Mesendoderm (in vitro differentiated cells): ENCODE measurements at places on chromosomes 3 and 15.

GRCh38 chr15:56959318-56959648 is 40.8 kb downstream of the TCF12 start:
- H3K27me3 ChIP-seq, result no peaks in the 10 kb centered on the region
- H3K4me1 ChIP-seq, result peaks cover 3% of the 10 kb centered on the region
- H3K27ac ChIP-seq, result no peak overlapping the region
- DNase-seq, result no peak
- no peak overlapping the region for H3K4me3 ChIP-seq
- H3K36me3 ChIP-seq, result no peaks in the 10 kb centered on the region

GRCh38 chr3:173217127-173217526 is 76.1 kb upstream of the SPATA16 start:
- H3K27ac ChIP-seq, result no peak overlapping the region
- H3K4me1 ChIP-seq, result no peaks in the 10 kb centered on the region
- no peaks in the 10 kb centered on the region for H3K27me3 ChIP-seq
- peak; percentile 4 for DNase-seq
- H3K36me3 ChIP-seq, result no peaks in the 10 kb centered on the region

- H3K4me1 ChIP-seq, result no peaks in the 10 kb centered on the region
- no peak for DNase-seq
- no peak overlapping the region for H3K27ac ChIP-seq
- no peaks in the 10 kb centered on the region for H3K27me3 ChIP-seq
- H3K4me3 ChIP-seq, result no peak overlapping the region
Observed at GRCh38 chr15:71331173-71331572, 215.9 kb downstream of the THSD4 start.

- H3K36me3 ChIP-seq, result no peaks in the 10 kb centered on the region
- H3K4me3 ChIP-seq, result no peak overlapping the region
- no peak for DNase-seq
- H3K4me1 ChIP-seq, result no peaks in the 10 kb centered on the region
Observed at GRCh38 chr3:110955301-110955880, 116.2 kb upstream of the NECTIN3 start.

DNA sequence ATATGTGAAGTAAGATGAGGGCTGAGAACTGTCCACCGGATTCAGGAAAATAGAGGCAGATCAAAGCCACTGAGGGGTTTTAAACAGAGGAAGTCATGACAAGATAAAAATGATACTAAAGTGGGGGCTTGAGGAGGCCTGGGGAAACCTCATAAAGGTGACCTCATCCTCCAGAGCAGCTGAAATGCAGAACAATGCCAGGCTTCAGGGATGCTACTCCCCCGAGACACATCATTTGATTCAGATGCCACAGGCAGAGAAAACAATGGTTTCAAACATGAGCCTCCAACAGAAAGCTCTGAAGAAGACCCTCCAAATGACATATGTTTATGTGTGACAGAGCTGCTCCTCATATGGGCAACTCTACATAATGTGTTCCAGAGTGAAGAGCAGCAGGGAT is 6.4 kb downstream of the CFAP20DC start:
- no peak overlapping the region for H3K27ac ChIP-seq
- H3K27me3 ChIP-seq, result no peaks in the 10 kb centered on the region
- no peaks in the 10 kb centered on the region for H3K4me1 ChIP-seq
- no peak overlapping the region for H3K4me3 ChIP-seq
- H3K36me3 ChIP-seq, result no peaks in the 10 kb centered on the region
- peak; percentile 52 for DNase-seq

DNA sequence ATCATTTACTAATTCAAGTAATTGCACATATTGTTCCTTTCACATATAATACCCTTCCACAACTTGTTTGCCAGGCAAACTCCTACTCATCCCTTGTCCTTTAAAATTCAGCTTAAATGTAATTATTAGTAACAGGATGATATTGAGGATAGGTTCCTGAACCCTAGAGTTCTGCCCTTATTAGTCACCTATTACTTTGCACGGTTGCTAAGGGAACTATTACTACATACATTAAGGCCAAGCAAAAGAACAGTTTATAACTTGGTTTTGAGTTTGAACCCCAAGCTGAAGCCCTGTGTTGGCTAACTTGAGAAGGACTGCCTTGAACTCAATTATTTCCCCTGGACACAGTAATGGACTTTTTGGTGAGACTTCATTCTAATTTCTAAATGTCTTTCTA is 529.7 kb downstream of the IGSF11 start:
- H3K27ac ChIP-seq, result no peak overlapping the region
- H3K4me3 ChIP-seq, result no peak overlapping the region
- DNase-seq, result no peak
- H3K36me3 ChIP-seq, result no peaks in the 10 kb centered on the region
- no peaks in the 10 kb centered on the region for H3K4me1 ChIP-seq
- no peaks in the 10 kb centered on the region for H3K27me3 ChIP-seq

DNA sequence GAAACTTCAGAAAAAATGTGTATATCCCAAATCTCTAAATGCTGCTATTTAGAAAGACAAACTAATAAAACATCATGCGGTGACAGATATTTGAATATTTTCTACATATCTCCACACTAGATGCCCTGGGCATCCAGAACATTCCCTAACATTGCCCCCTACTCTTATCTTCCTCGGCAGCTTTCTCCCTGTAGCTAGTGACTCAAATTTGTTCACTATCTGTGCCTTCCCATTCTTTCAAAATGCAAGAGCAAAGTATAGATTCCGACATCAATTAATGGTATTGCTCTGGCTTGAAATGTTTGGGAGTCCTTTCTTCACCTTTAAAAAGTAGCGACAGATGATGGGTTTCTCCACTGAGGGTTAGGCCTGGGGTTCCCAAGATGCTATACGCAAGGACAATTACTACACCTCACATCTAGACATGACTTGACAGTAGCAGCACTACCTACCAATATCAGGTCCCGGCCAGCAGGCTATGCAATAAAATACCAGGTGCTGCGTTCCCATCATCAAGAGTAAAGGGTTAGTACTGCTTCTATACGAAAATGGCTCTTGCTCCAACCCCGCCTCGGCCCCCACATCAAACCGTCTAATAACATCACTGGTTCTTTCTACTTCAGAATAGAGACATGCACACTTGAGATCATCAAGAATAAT is 631 bp downstream of the UBR1 start:
- H3K4me1 ChIP-seq, result peaks cover 3% of the 10 kb centered on the region
- no peaks in the 10 kb centered on the region for H3K27me3 ChIP-seq

DNA sequence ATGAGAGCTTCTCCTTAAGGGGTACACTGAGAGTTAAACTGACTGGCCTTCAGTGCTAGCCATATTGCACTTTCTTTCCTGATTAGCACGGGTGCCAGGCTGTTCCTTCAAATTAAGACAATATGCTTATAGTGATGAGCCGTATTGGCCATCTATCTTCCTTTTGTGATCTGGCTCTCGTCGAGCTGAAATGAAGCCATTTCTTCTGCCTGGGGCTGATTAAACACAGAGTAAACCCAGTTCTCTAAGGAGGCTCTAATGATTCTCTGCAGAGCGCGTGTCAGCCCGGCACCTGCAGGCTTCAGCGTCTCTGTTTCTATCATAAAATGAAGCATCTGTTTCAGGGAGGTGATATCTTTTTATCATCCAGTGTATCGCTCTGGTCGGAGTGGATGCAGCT is 107.5 kb upstream of the NR2F2 start:
- no peaks in the 10 kb centered on the region for H3K27me3 ChIP-seq
- H3K27ac ChIP-seq, result no peak overlapping the region
- no peaks in the 10 kb centered on the region for H3K36me3 ChIP-seq

DNA sequence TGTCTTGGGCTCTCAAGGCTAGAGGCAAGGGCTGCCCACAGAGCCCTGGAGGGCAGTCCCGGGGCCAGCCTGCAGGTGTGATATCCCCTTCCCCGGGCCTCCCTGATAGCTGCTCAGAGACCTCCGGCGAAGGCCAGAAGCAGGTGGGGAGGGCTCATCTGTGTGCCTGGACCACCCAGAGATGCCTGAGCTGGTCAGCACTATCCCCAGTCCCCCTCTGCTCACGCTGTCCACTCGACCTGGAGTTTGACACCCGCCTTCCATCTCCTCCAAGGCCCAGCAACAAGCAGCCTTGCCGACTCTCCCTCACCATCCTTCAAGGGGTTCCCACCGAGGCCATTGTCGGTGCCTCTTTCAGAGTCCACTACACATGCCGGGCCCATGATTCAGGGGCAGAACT is 39.4 kb downstream of the DNAH1 start:
- no peak overlapping the region for H3K27ac ChIP-seq
- no peak for DNase-seq
- no peaks in the 10 kb centered on the region for H3K4me1 ChIP-seq

DNA sequence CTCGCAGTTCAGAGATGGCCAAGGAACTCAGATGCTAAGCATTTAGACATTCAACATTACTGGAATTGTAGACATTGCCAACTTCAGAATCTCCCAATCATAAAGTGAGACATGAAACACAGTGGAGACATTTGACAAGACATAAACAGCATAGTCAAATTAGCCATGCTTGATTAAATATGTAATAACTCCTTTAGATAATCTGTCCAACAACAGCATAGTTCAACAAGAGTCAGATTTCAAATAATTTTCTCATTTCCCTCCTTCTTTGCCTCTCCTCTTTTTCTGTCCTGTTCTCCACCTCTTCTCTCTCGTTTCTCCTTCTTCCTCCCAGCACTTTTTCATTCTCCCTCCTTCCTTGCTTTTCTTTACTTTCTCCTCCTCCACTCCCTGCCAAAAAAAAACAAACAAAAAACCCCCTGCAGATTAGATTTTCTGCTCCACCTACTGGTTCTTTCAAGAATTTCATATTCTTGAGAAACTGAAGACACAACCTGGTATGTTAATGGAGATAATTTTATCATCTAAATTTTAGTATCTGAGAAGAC is 20.2 kb downstream of the CPOX start:
- H3K27ac ChIP-seq, result no peak overlapping the region
- no peaks in the 10 kb centered on the region for H3K4me1 ChIP-seq
- H3K4me3 ChIP-seq, result no peak overlapping the region

GRCh38 chr3:71001303-71001830 is 582.2 kb downstream of the FOXP1 start:
- no peaks in the 10 kb centered on the region for H3K36me3 ChIP-seq
- DNase-seq, result no peak
- no peak overlapping the region for H3K27ac ChIP-seq
- no peaks in the 10 kb centered on the region for H3K27me3 ChIP-seq

DNA sequence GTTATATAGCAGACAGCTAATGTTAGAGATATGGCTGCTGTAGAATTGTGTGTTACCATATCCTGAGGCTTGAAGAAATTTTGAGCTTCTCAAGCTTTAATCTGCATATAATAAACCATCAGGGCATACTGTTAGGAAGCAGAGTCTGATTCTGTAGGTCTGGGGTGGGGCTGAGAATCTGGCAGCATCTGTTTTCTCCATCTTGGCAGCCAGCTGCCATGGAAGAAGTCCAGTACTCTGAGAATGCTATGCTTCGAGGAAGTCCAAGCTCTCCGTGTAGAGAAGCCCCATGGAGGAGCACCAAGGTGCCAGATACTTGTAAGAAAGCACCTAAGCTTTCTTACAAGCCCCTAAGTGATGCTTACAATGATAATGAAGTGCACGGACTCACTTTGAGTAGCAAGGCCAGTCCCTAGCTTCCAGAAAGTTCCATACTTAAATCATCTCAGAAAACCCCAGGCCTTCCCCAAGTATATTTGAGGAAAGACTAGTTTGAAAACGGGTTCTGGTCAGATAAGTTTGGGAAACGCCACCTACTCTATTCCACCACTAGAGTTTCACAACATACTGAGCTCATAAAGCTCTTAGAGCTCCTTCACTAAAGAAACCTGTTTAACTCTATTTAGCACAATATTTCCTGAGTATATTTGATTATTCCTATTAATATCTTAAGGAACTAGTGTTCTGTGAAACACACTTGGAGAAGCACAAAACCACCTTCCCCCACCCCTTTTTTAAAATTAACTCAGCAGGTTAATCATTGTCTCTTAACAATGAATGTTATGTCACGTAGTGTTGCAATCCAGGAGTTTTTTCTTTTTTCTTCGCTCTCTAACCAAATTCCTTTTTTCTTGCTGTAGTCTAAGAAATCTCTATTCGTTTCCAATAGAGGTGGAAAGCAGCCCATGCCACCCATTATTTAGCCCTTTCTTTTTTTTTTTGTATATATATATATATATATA is 59.9 kb upstream of the RASGRP1 start:
- no peaks in the 10 kb centered on the region for H3K4me1 ChIP-seq
- H3K36me3 ChIP-seq, result no peaks in the 10 kb centered on the region
- no peak overlapping the region for H3K27ac ChIP-seq
- H3K27me3 ChIP-seq, result no peaks in the 10 kb centered on the region
- H3K4me3 ChIP-seq, result no peak overlapping the region
- no peak for DNase-seq

DNA sequence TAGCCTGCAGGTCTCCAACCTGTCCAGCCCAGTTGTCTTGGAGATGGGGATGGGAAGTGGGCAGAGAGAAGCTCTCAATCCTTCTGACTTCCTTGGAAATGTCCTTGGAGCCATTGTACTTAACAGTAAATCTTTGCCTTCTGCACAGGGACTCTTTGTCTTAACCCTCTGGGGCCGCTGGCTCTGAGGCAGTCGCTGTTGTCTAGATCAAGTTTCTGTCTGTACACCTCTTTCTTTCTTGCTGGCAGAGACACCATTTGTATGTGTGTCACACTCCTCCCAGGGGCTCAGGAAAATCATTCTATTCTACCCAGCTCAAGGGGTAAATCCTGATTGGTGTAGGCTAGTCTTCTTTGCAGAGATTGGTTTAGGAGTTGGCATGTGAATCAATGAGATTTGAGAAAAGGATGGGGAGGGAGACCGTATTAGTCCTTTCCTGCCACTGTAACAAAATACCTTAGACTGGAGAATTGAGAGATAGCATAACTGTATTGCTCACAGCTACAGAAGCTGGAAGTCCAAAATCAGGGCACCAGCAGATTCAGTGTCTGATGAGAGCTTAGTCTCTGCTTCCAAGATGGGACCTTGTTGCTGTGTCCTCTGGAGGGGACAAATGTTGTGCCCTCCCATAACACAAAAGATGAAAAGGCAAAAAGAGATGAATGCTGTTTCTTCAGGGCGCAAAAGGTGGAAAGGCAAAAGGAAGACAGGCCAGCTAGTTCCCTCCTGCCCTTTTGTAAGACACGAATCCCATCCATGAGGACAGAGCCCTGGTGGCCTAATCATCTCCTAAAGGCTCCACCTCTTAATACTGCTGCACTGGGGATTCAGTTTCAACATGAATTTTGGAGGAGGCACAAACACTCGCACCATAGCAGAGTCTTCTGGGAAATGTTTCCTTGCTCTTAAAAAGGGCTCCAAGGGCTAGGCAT is 66.3 kb downstream of the PPCDC start:
- no peak overlapping the region for H3K4me3 ChIP-seq
- no peaks in the 10 kb centered on the region for H3K36me3 ChIP-seq
- no peaks in the 10 kb centered on the region for H3K27me3 ChIP-seq

DNA sequence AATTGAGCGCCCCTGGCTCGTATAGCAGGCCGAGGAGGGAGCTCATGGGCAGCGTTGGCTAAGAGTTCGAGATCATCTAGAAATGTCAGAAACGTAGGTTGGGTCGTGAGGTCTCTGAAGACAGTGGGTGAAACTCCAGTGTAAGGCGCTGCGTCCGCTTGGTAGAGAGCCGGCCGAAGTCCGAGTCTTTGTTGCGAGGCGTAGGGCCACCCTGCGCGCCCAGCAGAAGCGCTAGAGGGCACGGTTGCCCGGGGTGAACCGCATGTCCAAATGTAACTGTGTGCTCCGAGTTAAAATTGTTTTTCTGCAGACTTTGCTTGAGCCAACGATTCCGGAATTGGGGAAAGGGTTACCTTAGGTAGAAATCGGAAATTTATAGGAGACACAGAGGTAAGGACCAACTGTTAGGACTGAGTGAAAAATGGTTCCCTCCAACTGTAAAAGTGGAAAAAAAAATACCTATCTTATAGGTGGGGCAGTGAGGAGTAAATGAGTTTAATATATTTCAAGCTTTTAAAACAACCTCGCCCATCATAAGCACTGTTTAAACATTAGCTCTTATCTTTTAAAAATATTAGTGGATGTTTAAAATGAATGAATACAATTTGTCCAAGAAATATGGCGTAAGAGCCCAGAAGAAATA is 993 bp upstream of the SIAH2 start:
- no peaks in the 10 kb centered on the region for H3K36me3 ChIP-seq
- H3K4me3 ChIP-seq, result peak overlapping the region; percentile 68
- peak overlapping the region; percentile 67 for H3K27ac ChIP-seq
- H3K27me3 ChIP-seq, result no peaks in the 10 kb centered on the region
- peak; percentile 75 for DNase-seq
